Stimulated activated CD4-positive, alpha-beta T cell treated with anti-CD3 and anti-CD28 coated beads, Interleukin-12 subunit alpha, Interleukin-12 subunit beta, amount 100 ng/mL, for 24 hours (primary cell): ENCODE measurements at places on chromosomes 13 and 19.
A peak's percentile ranks its signal among the peaks of the same experiment; 100 is the strongest.

- DNase-seq = no peak
These were observed 147.3 kb upstream of the GPC6 start for GRCh38 chr13:93079294-93079693.

DNA sequence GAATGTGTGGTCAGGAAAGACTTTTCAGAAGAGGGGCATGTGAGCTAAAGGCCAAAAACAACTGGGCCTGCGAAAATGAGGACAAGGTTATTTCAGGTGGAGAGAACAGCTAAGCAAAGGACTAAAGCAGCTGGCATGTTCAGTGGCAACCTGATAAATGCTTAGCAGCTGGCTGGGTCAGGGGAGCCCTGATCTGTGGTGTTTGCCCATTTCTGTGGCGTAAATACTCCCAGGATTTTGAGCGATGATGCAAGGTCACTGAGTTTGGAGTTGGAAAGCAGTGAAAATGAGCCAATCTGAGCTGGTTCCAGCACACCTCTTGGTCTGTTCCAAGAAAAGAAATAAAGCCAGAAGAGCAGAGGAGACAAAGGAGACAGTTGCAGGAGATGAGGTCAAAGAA lies 704.3 kb downstream of the UQCRFS1 start:
- DNase-seq = no peak

GRCh38 chr13:76379341-76380105 lies 506.7 kb downstream of the KCTD12 start:
- no peak for DNase-seq

DNA sequence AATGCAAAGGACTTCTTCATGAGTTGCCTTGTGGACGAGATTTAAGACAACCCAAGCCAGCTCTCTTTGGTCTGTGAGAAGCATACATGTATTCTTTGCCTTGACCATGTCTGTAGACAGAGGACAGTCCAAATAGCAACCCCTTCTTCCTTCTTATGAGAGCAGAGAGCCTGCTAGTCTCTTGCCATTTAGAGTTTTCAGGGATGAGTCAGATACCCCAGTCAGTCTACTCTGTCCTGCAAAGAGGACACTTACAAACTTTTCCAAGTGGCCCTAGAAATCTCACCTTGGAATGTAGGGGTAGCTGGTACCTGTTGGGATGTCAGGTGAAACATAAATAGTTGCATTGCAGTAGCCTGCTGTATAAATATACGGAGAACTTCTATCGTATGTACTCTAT lies 36.7 kb downstream of the DNAJC3 start:
- DNase-seq = no peak

DNA sequence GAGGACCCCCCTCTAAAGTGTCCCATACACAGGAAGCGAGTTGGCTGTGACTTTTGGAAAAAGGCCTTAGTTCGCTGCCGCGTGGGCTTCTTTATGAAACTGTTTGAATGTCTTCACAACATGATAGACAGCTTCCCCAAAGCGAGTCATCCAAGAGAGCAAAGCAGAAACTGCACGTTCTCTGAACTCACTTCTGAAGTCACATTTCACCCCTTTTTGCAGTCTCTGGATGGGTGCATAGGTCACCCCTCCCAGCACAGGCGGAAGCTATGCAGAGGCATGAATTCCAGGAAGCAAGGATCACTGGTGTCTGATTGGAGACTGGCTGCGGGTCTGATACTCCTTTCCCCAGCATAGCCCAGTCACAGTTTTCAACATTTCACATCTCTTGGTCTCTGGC lies 10.6 kb downstream of the GPI start:
- no peak for DNase-seq

DNA sequence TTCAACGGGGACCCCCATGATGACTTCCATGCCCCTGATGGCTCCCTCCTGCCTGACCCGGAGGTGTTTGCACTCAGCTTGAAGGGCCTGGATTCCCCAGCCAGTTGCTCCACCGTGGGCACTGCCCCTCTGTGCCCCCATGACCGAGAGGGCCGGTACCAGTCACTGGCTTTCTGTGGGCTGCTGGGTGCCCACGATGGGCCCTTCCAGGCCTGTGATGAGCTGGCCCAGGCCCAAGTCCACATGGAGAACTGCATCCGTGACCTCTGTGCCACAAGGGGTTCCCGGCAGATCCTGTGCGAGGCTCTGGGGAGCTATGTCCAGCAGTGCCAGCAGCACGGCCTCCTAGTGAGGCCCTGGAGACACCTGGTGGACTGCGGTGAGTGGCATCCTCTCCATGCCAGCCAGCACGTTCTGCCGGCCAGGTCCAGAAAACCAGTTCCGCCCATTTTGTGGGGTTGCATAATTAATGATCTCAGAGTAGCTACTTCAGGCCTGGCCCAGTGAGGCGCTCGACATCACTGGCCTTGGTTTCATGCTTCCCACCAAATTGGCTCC lies 34.9 kb upstream of the FXYD3 start:
- no peak for DNase-seq

GRCh38 chr13:110629735-110630134 lies 14.4 kb downstream of the NAXD start:
- no peak for DNase-seq

GRCh38 chr19:11142528-11143171 lies 12.9 kb downstream of the SPC24 start:
- DNase-seq = no peak

DNA sequence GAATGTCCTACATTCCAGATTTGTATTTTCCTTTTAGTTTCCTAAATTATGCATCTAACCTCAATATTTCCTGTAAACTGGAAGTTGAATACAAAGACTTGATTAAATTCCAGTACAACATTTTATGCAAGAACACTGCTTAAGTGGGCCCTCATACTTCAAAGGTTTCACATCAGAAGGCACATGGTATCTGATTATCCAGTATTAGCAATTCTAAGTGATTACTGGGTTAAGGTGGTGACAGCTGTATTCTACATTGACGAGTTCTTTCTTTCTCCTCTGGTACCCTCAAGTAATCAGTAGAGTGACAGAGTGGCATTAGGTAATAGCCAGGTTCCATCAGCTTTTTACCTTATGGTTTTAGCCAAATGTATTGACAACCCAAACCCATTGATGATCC lies 18.3 kb downstream of the BIVM start:
- DNase-seq = no peak

GRCh38 chr13:79735228-79735627 lies 254.3 kb downstream of the NDFIP2 start:
- no peak for DNase-seq

- DNase-seq = no peak
These were observed 277.9 kb downstream of the ZNF536 start for GRCh38 chr19:30649934-30650614.

GRCh38 chr19:44303976-44304568 lies 753 bp downstream of the ZNF235 start:
- no peak for DNase-seq

- no peak for DNase-seq
These were observed 221.7 kb upstream of the SPRY2 start for GRCh38 chr13:80562433-80563156.

- no peak for DNase-seq
These were observed 91.1 kb downstream of the CDK8 start for GRCh38 chr13:26344980-26345379.

GRCh38 chr13:99967869-99968520 lies 3.6 kb downstream of the ZIC5 start:
- no peak for DNase-seq

DNA sequence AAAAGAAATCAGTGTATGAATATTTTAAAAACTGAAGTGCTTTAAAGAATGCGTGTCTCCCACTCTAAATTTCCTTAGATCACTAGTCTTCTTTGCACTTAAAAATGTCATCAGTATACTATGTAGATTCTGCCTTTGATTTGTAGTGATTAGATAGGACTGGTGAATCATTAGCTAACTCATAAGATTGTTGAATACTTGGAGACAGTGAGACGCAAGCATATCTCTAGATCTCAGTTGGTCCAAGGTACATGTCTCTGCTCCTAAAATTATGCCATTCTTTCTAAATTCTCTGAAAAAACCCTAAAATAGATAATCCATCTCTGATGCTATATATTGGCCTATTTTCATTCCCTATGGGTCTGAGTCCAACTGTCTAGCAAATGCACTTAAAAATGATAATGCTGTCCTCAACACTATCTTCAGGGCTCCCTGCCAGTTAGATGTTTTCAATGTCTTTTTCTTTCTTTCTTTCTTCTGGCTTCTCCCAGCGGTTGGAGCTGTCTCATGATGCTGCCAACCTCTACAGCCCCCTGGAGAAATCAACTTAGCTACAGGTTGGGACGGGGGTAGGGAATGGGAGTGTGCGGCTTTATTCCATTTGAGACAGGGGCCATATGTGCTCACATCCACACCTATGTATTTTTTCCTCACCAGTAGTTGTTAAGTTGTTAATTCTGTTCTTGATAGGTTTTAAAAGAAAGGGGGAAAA lies 301.0 kb downstream of the NDFIP2 start:
- DNase-seq = no peak

DNA sequence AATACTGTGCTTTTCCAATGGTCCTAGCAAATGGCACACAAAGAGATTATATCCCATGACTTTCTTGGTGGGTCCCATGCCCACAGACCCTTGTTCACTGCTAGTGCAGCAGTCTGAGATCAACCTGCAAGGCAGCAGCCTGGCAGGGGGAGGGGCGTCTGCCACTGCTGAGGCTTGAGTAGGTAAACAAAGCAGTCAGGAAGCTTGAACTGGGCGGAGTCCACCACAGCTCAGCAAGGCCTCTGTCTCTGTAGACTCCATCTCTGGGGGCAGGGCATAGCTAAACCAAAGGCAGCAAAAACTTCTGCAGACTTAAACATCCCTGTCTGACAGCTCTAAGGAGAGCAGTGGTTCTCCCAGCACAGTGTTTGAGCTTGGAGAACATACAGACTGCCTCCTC lies 82.9 kb downstream of the ZNF737 start:
- DNase-seq = no peak

GRCh38 chr13:34655554-34655953 lies 286.5 kb upstream of the NBEA start:
- DNase-seq = no peak

DNA sequence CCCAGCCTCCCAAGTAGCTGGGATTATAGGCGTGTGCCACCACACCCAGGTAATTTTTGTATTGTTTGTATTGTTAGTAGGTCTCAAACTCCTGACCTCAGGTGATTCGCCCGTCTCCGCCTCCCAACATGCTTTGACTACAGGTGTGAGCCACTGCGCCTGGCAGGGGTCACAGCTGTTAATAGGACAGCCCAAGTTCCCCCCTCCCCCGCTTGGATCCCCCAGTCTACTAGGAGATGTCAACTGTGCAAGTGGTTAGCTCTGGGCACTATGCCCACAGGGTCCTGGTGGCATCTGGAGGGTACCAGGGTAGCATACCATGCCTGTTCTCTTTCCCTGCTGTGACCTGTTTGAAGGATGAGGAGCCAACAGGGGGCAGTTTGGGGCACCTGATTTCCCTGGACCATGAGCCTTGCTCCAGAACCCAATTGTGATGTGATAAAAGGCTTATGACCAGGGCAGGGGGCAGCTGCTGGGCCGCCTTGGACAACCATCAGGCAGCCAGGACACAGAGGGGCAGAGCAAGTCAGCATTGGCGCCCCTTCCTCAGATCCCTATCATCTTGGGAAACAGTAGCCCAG lies at the start of gene TSPAN16:
Gene TSPAN16, plus strand, starts transcription at position 496 of the 581 bp plus-strand sequence. CDS start 138 bp downstream, outside the sequence.
- no peak for DNase-seq

- no peak for DNase-seq
These were observed 32.4 kb upstream of the OXGR1 start for GRCh38 chr13:97026531-97027161.

DNA sequence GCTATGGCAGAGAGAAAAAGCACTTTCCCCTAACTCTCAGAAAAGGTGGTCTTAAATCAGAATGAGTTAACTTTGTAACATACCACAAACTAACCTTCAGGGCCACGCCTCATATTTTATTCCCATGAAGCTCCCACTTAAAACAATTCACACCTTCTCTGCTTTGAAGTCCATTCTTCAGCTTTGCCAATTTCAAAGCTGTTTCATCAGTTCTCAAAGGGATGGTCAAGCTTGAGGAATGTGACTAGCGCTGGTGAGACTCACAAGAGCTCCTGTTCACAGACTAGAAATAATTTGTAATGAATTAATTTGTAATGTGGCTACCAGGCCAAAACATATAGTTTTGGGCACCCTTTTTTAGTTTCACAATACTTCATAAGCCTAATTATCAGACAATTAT lies 68.2 kb downstream of the STK24 start:
- no peak for DNase-seq

- peak; percentile 48 for DNase-seq
These were observed 92.4 kb downstream of the STK24 start for GRCh38 chr13:98484289-98485219.

- no peak for DNase-seq
These were observed 399 bp upstream of the ZNF136 start for GRCh38 chr19:12162513-12162881.

DNA sequence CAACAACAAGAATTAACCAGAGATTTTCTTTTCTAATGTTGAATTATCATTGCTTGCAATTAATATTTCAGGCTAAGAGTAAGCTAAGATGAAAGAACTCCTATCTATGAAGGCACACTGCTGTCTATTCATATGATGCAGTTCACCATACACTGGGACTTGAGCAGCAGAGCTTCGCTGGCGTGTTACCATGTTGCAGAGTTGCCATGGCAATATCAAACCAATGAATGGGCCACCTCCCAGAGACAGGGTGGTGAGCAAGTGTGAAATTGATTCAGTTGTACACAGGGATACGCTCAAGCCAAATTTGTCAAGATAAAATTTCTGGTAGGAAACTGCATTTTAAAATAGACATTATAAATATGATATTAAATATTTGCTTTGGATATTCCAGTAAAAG lies 69.3 kb upstream of the MYO16 start:
- no peak for DNase-seq

DNA sequence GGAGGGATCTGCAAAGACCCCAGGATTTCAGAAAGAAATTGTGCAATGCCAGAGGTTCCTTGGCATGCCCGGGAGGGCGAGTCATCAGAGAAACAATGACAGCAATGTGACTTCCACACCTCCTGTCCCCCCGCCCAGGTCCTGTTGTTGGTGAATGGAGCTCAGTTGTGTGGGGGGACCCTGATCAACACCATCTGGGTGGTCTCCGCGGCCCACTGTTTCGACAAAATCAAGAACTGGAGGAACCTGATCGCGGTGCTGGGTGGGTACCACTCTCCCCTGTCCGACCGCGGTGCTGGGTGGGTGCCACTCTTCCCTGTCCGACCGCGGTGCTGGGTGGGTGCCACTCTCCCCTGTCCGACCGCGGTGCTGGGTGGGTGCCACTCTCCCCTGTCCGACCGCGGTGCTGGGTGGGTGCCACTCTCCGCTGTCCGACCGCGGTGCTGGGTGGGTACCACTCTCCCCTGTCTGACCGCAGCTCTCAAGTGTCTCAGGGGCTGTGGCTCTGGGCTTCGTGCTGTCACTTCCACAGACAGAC lies 5.2 kb upstream of the F10 start:
- no peak for DNase-seq

GRCh38 chr13:26923824-26924605 lies 163.4 kb upstream of the GPR12 start:
- DNase-seq = no peak

DNA sequence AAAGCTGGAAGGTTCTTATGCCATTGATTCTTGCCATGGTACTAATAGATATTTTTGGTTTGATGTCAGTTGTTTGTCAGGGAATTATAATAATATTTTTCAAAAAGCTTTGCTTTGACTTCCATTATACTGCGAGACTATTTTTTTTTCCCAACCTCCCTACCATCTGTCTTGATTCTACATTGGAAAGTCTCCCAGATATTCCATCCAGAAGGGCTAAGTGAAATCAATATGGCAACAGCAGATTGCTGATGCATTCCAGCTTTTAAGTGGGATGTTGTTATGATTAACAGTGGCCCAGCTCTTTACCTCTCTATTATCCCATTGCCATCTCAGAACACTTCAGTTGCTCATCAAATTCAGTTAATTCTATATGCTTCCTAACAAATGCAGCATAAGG lies 247.4 kb downstream of the OXGR1 start:
- no peak for DNase-seq
